ENCODE measurements at places on chromosomes 16 and 17.
A peak's percentile ranks its signal among the peaks of the same experiment; 100 is the strongest.

DNA sequence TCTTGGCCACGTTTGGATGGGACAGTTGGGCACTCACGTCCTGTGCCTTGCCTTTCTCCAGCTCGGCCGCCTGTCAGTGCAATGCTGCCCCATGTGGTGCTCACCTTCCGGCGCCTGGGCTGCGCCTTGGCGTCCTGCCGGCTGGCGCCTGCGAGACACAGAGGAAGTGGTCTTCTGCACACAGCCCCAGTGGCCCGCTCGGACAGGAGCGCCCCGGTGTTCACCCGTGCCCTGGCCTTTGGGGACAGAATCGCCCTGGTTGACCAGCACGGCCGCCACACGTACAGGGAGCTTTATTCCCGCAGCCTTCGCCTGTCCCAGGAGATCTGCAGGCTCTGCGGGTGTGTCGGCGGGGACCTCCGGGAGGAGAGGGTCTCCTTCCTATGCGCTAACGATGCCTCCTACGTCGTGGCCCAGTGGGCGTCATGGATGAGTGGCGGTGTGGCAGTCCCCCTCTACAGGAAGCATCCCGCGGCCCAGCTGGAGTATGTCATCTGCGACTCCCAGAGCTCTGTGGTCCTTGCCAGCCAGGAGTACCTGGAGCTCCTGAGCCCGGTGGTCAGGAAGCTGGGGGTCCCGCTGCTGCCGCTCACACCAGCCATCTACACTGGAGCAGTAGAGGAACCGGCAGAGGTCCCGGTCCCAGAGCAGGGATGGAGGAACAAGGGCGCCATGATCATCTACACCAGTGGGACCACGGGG, 7.1 kb downstream of the ACSF3 start:
- no peak for DNase-seq

DNA sequence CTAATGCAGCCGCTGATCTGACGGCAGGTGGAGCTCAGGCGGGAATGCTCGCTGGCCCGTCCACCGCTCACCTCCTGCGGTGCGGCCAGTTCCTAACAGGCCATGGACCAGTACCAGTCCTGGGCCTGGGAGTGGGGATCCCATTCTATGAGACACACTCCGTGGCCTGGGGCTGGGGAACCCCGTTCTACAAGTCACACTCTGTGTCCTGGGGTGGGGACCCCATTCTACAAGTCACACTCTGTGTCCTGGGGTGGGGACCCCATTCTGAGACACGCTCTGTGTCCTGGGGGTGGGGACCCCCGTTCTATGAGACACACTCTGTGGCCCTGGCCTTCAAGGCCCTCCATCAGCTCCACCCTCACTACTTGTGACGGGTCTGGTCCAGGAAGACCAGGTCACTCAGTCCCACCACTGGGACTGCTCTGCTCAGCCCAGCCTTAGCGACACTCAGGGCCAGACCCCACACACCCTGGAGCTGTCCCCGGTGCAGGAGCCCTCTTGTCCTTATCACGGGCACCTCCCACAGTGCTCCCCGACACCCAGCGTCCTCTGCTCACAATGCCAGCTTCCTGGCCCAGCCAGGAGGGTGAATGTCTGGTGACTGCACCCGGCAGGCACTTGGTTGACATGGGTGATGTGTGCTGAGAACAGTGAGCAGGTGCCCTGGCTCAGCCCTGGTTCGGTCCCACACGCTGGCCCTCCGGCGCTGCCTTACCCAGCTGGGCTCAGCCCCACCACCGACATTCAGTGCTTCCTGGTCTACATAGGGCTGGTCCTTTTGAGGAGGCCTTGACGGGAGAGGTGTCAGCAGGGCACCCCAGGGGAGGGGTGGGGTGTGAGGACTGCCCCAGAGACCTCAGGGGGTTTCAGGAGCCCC, 89.1 kb downstream of the TBC1D16 start:
- no peak for DNase-seq

- no peak for DNase-seq
Measured at GRCh38 chr17:31696703-31697325, 162.2 kb downstream of the COPRS start.

GRCh38 chr16:86296256-86296655, 214.1 kb upstream of the FOXF1 start:
- no peak for DNase-seq

DNA sequence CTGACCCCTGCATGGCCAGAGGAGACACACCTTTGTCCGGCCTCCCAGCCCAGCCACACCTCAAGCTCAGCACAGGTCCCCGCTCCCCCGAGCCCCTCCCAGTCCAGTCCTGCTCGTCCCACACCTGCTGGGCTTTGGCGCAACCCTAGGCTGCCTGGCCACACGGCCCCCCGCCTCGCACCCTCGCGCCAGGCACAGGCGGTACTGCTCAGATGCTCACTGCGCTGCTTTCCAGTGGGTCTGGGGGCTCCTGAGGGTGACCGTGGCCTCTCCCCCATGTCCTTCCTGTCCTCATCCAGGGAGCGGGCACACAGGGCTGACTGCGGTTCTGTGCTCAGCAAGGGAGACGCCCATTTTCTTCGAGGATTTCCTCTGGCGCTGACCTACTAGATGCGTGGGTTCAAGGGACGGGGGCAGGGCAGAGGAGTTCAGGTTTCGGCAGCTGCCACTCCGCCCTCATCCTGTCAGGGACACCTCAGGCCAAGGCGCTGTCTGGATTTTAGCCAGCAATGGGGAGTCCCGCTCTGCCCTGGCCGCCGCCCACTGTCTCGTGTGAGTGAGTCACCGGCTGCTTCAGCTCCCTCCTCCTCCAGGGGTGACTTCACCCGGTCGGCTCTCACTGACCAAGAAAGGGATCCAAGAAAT, 118.0 kb upstream of the ZNF469 start:
- DNase-seq: peak; percentile 93

GRCh38 chr16:78375055-78375679, 275.7 kb downstream of the WWOX start:
- no peak for DNase-seq

DNA sequence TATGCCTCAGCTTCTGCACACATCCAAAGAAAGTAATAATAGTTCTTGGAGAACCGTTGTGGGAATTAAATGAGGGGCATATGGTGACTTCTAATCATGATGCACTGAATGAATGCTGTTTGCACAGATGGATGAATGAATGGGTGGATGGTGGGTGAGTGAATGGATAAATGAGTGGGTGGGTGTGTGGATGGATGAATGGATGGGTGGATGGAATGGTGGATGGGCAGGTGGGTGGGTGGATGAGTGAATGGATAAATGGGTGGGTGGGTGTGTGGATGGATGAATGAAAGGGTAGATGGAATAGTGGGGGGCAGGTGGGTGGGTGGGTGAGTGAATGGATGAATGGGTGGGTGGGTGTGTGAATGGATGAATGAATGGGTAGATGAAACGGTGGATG, 44.9 kb upstream of the FOXF1 start:
- no peak for DNase-seq

DNA sequence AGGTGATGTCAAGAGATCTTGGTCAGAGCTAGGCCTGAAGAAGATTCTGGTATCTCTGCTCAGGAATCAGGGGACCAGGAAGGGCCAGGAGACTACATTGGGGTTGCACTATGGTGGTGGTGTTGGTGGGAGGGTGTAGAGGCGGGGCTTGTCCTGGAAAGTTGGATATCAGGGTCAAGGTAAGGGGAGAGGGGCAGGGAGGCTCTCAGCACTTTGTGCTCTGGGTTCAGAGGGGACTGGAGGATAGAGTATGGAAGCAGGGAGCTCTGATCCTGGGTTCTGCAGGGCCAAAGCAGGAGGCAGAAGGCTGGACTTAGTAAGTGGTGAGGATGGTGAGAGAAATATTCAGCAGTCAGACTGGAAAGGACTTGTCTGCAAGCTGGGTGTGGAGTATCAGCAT, 3.0 kb downstream of the NOL3 start:
- no peak for DNase-seq

GRCh38 chr16:88367560-88367959, 15.2 kb upstream of the ZNF469 start:
- no peak for DNase-seq

DNA sequence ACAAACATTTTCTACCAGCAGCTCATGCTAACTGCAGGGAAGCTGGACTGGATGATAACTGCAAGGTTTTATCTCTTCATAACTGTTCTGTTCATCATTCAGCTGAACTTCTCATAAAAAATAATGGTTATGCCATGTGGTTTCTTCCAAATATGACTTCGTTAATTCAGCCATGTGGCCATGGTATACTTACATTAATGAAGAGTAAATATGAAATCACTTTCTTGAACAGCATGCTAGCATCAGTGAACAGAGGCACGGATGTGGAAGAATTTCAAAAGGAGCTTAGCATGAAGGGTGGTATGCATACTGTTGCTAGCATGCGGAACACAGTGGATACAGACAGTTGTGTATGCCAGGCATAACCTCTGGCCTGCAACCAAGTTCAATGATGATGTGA, 1417.0 kb upstream of the CDH8 start:
- no peak for DNase-seq

DNA sequence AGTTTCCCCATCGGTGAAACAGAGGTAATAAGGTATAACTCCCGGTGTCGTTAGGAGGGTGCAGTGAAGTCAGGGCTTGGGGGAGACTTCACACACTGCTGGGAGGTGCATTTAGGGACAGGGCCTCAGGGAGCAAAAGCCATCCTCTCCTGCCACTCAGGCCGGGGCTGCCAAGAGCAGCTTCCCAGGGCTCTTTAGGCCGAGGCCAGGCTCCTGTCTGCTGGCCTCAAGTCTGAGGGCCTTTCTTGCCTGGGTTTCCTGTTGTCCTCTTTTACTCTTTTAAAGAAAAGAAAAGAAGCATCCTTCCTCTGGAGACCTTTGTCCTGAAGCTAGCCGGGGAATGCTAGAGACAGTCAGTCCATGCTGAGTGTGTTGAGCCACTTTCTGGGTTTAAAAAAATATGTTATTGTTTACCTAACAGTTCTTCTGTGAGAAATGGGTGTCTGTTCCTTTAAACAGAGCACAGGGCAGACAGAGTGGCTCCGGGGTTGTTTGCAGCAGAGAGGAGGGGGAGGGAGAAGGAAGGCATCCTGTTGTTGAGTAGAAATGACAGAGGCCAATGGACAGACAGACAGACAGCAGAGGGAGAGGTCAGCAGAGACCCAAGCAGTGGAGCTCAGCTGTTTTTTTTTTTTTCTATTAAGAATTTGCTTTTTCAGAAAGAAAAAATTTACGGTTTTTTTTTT, 79.1 kb downstream of the C17orf67 start:
- DNase-seq: peak; percentile 28

DNA sequence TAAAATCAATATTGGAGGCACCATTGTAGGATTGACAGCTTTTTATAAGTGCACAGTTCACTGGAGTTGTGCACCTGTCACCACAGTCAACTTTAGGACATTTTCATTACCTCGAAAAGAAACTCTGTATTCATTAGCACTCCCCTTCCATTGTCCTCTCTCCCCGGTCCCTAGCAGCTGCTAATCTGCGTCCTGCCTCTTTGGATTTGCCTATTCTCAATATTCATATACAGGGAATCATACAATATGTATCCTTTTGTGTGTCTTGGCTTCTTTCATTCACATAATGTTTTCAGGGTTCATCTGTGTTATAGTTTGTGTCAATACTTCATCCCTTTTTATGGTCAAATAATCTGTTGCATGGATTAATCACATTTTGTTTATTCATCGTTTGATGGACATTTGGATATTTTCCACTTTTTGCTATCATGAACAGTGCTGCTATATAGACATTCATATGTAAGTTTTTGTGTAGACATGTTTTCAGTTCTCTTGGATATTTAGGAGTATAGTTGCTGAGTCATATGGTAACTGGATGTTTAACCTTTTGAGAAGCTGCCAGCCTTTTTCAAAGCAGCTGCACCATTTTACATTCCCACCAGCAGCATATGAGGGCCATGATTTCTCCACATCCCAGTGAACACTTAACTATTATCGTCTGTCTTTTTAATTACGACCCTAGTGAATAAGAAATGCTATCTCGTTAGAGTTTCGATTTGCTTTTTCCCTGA, 9.8 kb downstream of the DNAJA3 start:
- peak; percentile 31 for DNase-seq

- DNase-seq: peak; percentile 76
Measured at GRCh38 chr17:66165537-66166123, 26.3 kb downstream of the CEP112 start.

- no peak for DNase-seq
Measured at GRCh38 chr17:70173681-70174080, 4.3 kb downstream of the KCNJ2 start.

GRCh38 chr17:46983782-46984181, 4.7 kb upstream of the RPRML start:
- no peak for DNase-seq

DNA sequence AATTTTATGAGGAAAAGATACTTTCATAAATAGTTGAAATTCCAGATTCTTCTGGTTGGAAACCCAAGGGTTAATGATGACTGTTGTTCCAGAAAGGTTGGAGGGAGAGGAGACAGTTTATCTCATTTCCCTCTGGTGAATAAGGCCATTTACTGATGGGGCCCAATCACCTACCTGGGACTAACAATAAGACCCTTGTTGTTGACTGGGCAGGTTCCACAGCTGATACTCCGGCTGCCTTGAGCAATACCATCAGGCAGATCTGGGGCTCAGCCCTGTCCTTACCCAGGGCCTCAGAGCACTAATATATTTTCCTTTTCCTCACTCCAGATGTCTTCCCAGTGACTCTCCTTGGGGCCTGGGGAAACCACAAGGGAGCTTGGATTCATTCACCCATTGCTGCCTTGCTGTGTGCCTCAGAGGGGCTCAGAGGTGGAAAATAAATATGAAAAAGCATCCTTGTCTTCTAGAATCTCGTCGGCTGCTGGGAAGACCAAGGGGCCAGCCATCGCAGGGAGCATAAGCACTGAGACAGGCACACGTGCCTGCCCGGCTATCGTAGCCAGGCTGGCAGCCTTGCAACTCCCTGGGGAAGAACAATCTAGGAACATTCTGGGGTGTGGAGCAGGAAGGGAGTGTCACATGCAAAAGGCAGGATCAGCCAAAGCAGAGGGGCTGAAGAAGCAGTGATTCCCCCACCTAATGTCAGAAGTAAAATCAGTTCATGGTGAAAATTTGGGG, 54.4 kb downstream of the MPRIP start:
- peak; percentile 32 for DNase-seq

DNA sequence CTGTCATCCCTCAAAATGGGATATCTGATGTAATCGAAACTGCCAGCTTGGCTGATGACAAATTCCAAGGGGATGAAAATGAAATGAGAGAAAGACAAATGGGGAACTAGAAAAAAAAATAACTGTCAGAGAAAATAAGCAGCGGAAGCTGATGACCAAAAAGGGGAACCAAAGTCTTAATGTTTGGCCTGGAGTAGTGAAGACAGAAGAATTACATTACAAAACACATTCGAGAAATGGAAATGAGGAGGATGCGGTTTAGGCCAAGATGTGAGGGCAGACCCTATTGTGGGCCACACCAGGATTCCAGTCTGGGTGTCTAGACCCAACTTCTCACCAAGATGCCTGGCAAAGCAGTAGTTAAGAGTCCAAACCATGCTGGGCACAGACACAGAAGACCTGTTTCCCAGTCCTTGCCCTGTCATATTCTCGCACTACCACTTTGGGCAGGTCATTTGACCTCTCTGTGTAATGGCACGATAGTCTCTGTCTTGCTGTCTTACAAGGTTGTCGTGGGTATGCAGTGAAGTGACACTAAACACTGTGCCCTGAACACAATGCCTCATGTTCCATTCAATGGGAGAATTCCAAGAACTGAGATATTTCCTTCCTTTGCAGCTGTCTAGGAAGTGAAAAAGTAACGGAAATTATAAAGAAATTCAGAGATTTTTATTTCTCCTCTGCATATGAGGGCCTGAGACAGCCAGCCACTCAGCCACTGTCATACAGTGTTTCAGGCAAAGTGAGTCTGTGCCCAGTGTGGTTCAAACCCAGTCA, 12.3 kb upstream of the CCL2 start:
- DNase-seq: no peak

GRCh38 chr17:7437950-7438614, 1.2 kb upstream of the FGF11 start:
- no peak for DNase-seq

GRCh38 chr16:76835339-76835738, 355.7 kb upstream of the MON1B start:
- DNase-seq: peak; percentile 23

- peak; percentile 74 for DNase-seq
Measured at GRCh38 chr17:50560185-50560824, at the start of gene CACNA1G. Gene CACNA1G (plus strand): TSS chr17:50560715. CDS start chr17:50561460, 745 bp downstream.
